ENCODE measurements at places on chromosomes 7 and 10.

DNA sequence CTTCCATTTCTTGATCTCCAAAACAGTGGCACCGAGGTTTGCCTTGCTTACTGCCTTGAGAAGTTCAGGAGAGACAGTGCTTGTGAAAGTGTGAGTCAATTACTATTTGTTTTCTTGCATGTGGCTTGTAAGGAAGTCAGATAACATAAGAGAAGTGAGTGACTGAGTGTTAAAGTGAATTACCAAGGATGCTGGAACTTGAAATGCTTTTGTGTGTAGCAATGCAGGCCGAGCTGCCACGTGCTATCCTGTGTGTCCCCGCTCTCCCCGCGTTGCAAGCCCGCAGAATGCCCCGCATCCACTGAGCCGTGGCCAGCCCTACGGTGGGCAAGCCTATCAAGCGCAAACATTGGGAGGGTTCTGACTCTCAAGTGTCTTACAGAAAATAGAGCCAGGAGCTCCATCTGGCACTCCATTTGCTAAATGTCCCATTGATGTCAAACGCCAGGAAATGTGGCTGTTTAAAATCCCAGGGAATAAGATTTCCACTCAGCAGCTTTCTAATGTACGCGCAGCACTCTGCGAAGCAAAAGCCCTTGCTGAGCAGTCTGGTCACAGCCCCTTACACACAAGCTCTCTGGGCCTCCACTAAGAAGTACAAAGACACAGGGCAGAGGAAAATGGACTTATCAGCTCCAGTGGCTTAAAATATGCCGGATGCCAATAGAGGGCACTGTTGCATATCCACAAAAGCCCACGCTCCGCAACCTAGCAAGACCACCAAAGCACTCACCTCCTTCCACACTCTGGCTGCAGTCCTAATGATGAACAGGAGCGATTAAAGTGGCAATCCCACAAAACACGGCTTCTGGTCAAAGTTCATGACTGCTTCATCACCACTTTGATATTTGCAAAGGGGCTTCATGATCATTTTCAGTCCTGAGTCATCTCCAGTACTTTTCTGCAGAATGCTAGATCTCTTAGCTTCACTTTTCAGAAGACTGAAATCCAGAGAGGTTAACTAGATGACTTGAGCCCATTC lies 158.0 kb upstream of the ITGB1 start:
- no peak for DNase-seq

DNA sequence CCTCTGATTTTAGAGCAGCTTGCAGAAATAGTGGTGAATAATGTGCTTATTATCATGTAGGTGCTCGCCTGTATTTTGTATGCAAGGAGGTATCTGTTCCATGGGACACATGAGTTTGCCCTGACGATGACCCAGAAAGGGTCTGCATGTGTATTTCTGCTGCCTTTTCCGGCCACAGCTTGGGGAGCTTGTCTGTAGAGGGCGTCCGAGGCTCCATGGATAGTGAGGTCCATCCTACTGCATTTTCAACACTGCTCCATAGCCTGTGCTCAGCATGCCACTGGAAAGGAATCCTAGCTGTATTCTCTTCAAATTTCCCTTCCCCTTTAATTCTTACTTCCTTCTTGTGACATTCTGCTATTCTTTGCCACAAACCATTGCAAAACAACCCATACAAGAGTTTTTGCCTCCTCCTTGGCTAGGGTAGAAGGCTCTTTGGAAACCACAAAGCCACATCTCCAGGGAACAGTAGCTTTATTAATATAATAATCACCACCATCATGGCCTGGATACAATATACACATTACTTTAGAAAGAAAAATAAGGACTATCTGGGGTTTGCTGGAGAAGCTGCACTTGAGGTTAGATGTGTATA lies 127.7 kb downstream of the DYNC1I1 start:
- no peak for DNase-seq

- DNase-seq: no peak
Observed at GRCh38 chr7:137878333-137878961, 31.7 kb upstream of the DGKI start.

- DNase-seq: no peak
Observed at GRCh38 chr7:117688126-117688525, 185.1 kb downstream of the CTTNBP2 start.

GRCh38 chr7:101332026-101332425 lies 10.4 kb upstream of the IFT22 start:
- no peak for DNase-seq

- DNase-seq: no peak
Observed at GRCh38 chr10:5419466-5420094, 7.2 kb downstream of the NET1 start.

- DNase-seq: no peak
Observed at GRCh38 chr7:70579397-70580097, 552.4 kb upstream of the GALNT17 start.

Measured in activated gamma-delta T cell treated with Interleukin-2 at 50 U/mL for 16 hours (primary cell).